Large intestine (tissue), 12 donors: ENCODE measurements at places on chromosomes 3 and 15. TPM values are rescaled to one million over a fixed set of nuclear protein-coding genes. Genes with fewer than 3 reads are reported as not detected.
A peak's percentile ranks its signal among the peaks of the same experiment; 100 is the strongest.

ADPGK gene
- 47.7 TPM for polyA plus RNA-seq

OR4M2 gene
- not detected for polyA plus RNA-seq

TUSC7 gene
- not detected for polyA plus RNA-seq

ISLR2 gene
- 4.9 TPM for polyA plus RNA-seq

GRCh38 chr15:91942720-91943394 is 89.3 kb downstream of the SLCO3A1 start:
- H3K36me3 ChIP-seq, result no peaks in the 10 kb centered on the region
- H3K4me3 ChIP-seq, result no peak overlapping the region
- H3K27ac ChIP-seq, result peak overlapping the region; percentile 91
- peak; percentile 98 for DNase-seq
- H3K4me1 ChIP-seq, result peaks cover 47% of the 10 kb centered on the region
- no peaks in the 10 kb centered on the region for H3K27me3 ChIP-seq

DNA sequence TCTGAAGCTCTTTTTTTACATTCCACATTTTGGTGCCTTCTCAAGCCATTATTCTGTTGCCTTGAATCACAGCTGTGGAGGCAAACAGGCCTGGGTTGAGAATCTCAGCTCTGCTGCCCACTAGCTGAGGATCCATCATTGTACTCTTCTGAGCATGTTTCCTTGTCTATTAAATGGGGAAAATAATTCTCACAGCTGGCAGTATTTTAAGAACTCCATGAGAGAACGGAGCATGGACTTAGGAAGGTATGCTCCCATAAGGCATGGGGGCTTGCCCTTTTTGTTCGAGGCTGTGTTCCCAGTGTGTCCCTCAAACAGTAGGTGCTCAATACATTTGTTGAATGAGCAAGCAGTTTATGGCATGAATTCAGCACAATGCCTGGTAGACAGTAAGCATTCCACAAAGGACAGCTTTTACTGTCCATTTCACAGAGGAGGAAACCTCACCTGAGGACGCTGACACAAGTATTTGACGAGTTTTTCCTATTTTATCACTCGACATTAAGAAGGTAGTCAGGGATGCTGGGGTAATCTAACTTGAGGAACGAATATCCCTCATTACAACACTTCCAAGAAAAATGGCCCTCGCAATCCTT is 2.1 kb upstream of the PTPRG start:
- DNase-seq, result no peak
- peaks cover 5% of the 10 kb centered on the region for H3K4me1 ChIP-seq
- H3K27ac ChIP-seq, result no peak overlapping the region

- peak overlapping the region; percentile 59 for H3K4me3 ChIP-seq
- H3K27ac ChIP-seq, result no peak overlapping the region
- DNase-seq, result no peak
- peaks cover 75% of the 10 kb centered on the region for H3K27me3 ChIP-seq
Observed at GRCh38 chr3:143118630-143119008, 952 bp upstream of the CHST2 start.

DNA sequence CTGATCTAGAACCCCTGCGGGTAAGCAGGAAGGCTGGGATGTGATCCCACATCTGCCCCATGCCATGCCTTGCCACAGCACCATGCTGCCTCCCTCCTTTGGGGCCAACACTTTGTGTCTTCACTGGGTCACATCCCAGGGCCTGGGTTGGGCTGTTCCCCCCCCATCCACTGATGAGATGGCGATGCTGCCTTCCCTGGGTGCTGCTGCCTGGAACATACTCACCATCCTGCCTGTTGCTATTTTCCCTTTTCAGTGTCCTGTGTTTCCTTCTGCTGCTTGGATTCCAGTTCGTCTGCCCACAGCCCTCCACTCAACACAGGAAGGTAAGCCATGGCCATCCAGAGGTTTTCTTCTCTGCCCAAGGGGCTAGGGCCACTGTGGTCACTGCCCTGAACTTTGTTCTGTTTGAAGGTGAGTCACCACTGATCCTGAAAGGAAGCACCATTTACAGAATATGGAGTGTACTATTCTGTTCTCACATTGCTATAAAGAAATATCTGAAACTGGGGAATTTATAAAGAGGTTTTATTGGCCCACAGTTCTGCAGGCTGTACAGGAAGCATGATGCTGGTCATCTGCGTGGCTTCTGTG is 39.4 kb downstream of the THSD4 start:
- H3K27ac ChIP-seq, result no peak overlapping the region
- H3K36me3 ChIP-seq, result peaks cover 8% of the 10 kb centered on the region
- H3K4me3 ChIP-seq, result no peak overlapping the region
- no peak for DNase-seq

DNA sequence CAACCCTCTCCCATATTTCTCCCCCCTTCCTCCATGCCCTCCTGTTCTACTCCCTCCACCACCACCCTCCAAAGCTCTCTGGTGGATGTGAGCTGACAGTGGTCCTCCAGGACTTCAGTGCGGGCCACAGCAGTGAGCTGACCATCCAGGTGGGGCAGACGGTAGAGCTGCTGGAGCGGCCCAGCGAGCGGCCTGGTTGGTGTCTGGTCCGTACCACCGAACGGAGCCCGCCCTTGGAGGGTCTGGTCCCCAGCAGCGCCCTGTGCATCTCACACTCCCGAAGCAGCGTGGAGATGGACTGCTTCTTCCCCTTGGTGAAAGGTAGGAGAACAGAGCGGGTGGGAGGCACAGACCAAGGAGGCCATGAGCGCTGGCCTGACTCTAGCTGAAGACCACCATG is 167.5 kb upstream of the UMPS start:
- no peaks in the 10 kb centered on the region for H3K36me3 ChIP-seq
- peaks cover 20% of the 10 kb centered on the region for H3K4me1 ChIP-seq
- DNase-seq, result no peak
- H3K27ac ChIP-seq, result peak overlapping the region; percentile 29
- H3K27me3 ChIP-seq, result no peaks in the 10 kb centered on the region
- H3K4me3 ChIP-seq, result no peak overlapping the region

DNA sequence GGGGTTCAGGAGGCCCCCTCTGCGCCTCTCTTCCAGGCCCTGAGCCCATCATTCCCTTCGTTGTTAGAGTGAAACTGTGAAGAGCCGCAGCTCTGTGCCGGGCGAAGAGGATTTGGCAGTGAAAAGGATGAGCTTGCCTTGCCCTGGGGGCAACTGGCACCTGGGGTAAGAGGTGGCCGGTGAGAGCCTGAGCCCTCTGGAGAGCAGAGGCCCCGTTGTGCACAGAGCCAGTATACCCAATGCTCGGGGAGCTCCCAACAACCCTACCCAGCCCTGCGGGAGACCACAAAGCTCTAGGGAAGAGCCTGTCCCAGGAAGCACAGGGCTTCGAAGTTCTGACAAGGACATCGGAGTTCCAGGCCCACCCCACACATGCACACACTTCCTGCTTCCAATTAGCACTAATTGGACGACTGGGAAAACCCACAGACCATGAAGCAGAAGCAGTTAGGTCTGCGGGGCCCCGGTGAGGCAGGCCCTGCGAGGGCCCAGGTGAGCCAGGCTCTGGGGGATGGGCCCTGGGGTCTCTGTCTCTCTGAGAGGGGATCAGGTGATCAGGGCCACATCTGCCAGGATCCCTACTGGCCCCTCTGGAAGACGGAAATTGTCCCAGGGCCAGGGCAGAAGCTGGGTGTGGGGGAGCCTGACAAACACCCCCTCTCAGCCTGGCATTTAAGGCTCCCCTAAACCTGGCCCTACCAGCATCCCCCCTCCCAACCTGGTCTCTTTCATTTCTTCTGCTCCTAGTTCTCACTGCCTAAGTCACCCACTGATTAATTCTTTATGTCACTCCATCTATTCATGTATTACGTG is 27.9 kb upstream of the SFMBT1 start:
- H3K36me3 ChIP-seq, result peaks cover 2% of the 10 kb centered on the region
- H3K27me3 ChIP-seq, result no peaks in the 10 kb centered on the region
- no peak for DNase-seq
- H3K27ac ChIP-seq, result peak overlapping the region; percentile 65

DNA sequence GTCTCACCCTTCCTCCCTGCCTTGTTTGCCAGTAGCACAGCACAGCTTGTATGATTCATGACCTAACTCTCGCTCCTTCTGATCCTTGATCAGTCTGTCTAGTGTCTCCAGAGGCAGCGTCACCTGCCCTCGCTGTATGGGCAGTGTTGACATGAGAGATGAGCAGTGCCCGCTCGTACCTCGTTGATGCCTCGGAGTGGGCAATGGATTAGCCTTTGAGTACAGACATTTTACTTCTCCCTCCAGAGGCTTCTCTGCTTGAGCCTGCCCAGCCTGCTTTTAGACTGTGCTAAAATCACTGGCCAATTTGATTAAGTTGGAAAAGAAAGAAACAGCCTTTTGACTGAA is 569.0 kb downstream of the NTRK3 start:
- H3K27ac ChIP-seq, result no peak overlapping the region
- DNase-seq, result no peak
- H3K4me3 ChIP-seq, result no peak overlapping the region
- no peaks in the 10 kb centered on the region for H3K27me3 ChIP-seq

GRCh38 chr3:57646723-57647122 is 46.2 kb downstream of the DENND6A start:
- no peak for DNase-seq
- H3K4me3 ChIP-seq, result no peak overlapping the region
- H3K27me3 ChIP-seq, result no peaks in the 10 kb centered on the region
- no peak overlapping the region for H3K27ac ChIP-seq
- peaks cover 33% of the 10 kb centered on the region for H3K36me3 ChIP-seq
- H3K4me1 ChIP-seq, result no peaks in the 10 kb centered on the region

DNA sequence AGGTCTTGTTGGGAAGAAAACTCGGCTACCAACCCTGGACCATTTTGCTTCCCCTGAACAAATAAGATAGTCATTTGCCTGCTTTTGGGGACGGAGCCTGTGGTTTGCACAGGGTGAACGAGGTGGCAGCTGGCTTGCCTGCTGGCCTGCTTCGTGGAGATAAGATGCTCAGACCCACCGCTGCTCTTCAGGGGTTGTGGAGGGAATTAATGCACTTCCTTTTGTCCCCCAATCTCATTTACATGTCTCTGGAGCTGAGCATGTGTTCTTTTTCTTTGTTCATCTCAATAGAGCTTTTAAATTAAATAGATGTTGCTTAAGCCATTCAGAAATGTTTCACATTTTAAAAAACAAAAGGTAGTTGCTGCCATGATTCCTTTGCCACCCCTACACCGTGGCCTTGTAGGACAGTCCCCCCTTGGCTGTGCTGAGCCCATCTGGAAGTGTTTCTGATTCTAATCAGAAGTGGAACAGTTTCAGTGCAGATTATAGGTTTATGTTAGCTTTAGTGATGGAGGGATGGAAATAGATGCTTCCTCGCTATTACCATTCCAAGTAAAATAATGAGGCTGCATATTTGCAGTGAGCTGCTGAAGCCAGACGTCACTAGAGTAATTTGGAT is 25.6 kb downstream of the APBA2 start:
- H3K27me3 ChIP-seq, result no peaks in the 10 kb centered on the region
- no peaks in the 10 kb centered on the region for H3K4me1 ChIP-seq
- DNase-seq, result no peak
- no peak overlapping the region for H3K4me3 ChIP-seq

DNA sequence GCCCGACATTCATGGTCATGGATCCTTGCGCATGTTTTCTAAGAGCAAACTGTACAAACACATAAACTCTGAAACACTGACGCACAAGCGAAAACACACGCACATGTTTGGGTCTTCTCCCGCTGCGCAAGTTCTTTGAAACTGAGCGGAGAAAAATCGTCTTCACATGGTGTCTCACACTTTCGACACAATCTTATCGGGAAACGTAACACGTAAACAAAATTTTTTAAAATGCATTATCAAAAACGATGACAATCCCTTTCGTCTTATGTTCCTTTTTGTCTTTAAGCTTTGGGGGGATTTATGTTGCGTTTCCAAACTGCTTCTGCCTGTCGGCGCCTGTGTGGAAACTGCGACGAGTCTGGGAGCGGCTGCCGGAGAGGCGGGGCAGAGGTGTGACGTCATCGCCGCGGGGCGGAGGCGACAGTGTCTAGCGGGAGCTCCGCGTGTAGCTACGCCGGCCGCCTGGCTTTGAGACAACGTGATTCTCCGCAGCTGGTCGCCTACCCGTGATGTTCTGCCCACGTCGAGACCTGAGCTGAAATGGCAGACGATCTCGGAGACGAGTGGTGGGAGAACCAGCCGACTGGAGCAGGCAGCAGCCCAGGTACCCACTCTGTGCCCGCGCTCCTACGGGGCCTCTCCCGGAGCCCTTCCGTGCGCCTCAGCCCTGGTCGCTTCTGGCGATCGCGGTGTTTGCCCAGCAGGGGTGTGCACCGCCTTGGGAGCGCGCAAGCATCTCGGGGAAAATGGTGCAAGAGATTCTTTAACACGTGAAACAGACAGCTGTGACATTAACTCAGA is at the start of gene CMSS1:
Gene CMSS1, plus strand, starts transcription at position 426 of the 804 bp plus-strand sequence.
- DNase-seq, result peak; percentile 90
- H3K27ac ChIP-seq, result peak within 1 kb of the TSS; percentile 90
- H3K4me3 ChIP-seq, result peak within 1 kb of the TSS; percentile 79
- H3K27me3 ChIP-seq, result no peaks in the 10 kb centered on the region
- no peaks in the 10 kb centered on the region for H3K36me3 ChIP-seq

GRCh38 chr15:55108858-55109518 is 87.8 kb downstream of the RSL24D1 start:
- no peaks in the 10 kb centered on the region for H3K36me3 ChIP-seq
- peak; percentile 24 for DNase-seq
- H3K27ac ChIP-seq, result no peak overlapping the region
- H3K4me3 ChIP-seq, result no peak overlapping the region
- no peaks in the 10 kb centered on the region for H3K4me1 ChIP-seq

GRCh38 chr3:76912841-76913383 is 127.0 kb upstream of the ROBO2 start:
- DNase-seq, result peak; percentile 27
- H3K4me3 ChIP-seq, result no peak overlapping the region
- no peaks in the 10 kb centered on the region for H3K4me1 ChIP-seq
- H3K36me3 ChIP-seq, result no peaks in the 10 kb centered on the region
- H3K27me3 ChIP-seq, result no peaks in the 10 kb centered on the region

GRCh38 chr15:43246261-43246774 is 20.4 kb downstream of the TGM5 start:
- H3K27ac ChIP-seq, result no peak overlapping the region
- peaks cover 2% of the 10 kb centered on the region for H3K27me3 ChIP-seq
- H3K4me1 ChIP-seq, result no peaks in the 10 kb centered on the region
- no peak overlapping the region for H3K4me3 ChIP-seq
- no peaks in the 10 kb centered on the region for H3K36me3 ChIP-seq

- no peak for DNase-seq
- no peaks in the 10 kb centered on the region for H3K27me3 ChIP-seq
- H3K36me3 ChIP-seq, result peaks cover 47% of the 10 kb centered on the region
- H3K4me3 ChIP-seq, result no peak overlapping the region
- H3K4me1 ChIP-seq, result no peaks in the 10 kb centered on the region
- H3K27ac ChIP-seq, result no peak overlapping the region
Observed at GRCh38 chr15:41849204-41849603, 10.6 kb downstream of the PLA2G4B start.
